Osteoblast (primary cell): ENCODE measurements at places on chromosomes 12 and 14. TPM values are rescaled to one million over a fixed set of nuclear protein-coding genes. Genes with fewer than 3 reads are reported as not detected.

- no peak for DNase-seq
These were observed 351.1 kb upstream of the FLRT2 start for GRCh38 chr14:85178864-85179263.

DNA sequence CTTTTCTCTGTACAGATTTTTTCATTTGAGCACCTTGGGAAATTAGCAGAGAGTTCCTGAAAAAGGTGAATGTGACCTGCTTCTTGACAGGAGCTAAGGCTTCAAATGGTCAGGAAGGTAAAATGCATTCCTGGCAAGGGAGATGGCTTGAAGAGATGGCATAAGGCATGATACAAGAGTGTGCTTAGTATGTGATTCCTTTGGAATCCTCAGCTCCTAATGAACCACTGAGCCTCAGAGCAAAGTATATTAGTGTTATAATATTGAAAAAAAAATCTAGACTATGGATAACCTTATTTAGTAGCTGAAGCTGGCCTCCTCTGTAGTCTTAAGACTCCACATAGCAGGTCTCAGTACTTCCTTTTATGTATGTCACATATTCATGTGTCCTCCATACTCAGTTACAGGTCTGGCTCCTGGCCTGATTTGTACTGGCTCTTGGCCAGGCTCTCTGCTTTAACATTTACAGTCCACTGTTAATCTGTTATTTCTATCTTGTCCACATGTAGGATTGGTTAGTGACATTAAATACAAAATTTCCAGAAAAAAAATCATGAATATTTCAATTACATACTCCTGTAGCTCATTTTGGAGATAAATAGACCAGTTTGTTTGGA, 17.9 kb downstream of the TOGARAM1 start:
- DNase-seq, result no peak

DNA sequence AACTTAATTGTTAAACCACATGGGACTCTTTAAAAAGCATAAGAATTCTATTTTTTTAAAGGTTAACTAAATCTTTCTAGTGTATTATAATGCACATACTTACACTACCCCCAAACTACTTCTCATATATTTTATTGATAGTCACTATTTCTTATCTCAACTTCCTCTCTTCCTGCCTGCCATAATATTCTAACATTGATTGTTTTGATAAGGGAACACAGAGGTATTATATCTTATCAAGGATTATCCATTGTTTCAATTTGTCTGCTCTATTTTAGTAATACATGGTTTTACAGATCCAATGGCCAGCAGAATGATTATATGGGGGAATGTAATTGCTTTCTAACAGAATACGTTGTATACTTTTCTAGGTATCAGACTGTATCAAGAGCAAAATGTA, 98.9 kb downstream of the EPS8 start:
- DNase-seq, result no peak

- DNase-seq, result no peak
These were observed 81.4 kb upstream of the NCOR2 start for GRCh38 chr12:124648710-124649384.

DNA sequence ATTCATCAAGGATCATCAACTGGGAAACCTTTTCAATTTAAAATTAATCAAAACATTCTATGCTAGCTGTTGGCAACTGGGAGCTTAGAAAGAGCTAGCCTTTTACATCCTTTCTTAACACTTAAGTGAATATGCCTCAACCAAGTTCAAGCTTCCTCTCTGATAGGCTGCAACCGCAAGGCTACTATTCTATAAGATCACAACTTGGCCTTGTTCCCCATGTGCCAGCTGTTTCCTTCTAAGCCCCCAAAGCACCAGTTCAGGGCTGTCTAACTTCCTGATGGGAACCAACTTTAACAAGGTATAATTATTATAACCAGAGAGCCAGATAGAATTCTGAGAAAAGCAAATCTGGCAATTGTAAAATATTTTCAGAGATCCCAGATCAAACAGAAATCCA, 37.0 kb downstream of the KCNC2 start:
- DNase-seq, result no peak

DNA sequence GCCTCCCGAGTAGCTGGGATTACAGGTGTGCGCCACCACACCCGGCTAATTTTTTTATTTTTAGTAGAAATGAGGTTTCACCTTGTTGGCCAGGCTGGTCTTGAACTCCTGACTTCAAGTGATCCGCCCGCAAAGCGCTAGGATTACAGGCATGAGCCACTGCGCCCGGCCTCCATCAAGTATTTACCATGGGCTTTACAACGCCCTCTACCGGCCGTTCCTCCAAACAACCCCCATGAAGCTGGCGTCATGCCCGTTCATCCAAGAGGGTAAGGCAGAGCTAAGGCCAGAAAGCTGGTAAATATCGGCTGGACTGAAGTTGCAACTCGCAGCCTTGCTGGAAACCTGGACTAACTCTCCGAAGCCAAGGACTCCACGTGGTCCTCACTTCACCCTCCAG, 41.6 kb downstream of the RNF34 start:
- no peak for DNase-seq

DNA sequence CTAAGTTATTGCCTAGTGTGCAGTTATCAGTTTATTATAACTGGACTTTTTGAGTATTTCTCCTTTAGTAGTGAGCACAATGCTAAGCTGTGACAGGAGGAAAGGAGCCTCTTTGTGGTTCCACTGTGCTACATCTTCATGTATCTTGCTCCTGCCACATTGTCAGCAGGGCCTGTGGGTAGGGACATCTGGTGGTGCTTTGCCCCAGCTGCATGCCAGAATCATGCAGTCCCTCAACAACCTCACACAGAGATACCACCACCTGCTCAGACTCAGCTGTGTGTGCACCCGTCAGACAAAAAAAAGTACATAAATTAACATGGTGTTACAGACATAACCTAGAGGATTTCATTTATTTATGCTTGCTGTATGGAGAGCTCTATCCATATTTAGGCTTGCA, 51.1 kb downstream of the MIS18BP1 start:
- DNase-seq, result no peak

DNA sequence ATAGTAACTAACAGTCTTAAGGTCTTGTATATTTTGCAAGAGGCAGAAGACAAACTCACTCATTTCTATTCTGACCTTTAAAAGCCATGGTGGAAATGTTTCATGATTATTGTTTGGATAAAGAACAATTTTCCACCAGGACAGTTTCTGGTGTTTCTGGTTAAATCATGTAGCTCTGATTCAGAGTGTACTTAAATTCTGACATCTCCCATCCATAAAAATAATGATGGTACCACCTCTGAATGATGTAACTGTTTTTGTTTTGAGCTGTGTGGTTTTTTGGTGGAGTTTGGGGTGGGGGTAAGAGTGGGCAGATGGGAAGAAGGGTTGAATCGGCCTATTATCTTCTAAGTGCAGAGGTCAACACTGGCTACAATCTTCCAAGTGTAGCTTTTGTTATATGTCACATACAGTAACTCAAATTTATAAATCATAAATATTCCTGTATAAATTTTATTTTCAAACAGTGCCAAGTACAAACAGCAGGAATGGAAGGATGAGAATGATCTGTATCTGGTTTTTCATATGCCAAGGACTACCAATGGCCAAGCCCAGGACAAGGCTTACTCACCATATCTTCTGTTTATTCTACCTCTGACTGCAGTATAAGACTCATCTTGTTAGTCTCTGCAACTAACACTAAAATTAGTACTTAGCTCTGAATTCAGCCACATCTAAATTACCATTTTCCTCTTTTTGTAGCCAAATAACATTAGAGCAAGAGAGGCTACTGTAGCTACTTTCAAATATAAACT, 108.7 kb downstream of the BCAT1 start:
- no peak for DNase-seq

Gene PTCSC3
- not detected in 2 replicates for total RNA-seq

Gene SETD3
- 58.6 and 65.1 TPM in 2 replicates for total RNA-seq
